ENCODE measurements at places on chromosomes 12 and 14. TPM values are rescaled to one million over a fixed set of nuclear protein-coding genes. Genes with fewer than 3 reads are reported as not detected.

The TEX22 gene
- polyA plus RNA-seq = 0.02 TPM

- peak; percentile 59 for DNase-seq
These were observed 13.4 kb upstream of the ALDH2 start for GRCh38 chr12:111753144-111753881.

- DNase-seq = no peak
These were observed 26.0 kb downstream of the SCYL2 start for GRCh38 chr12:100293017-100293416.

The PTPN6 gene
- 15.2 TPM for polyA plus RNA-seq

- no peak for DNase-seq
These were observed 269.2 kb upstream of the DAAM1 start for GRCh38 chr14:58919217-58919616.

GRCh38 chr14:43169722-43170121, 1337.4 kb downstream of the FSCB start:
- no peak for DNase-seq

- no peak for DNase-seq
These were observed 16.9 kb upstream of the PPP1R1A start for GRCh38 chr12:54605138-54605970.

GRCh38 chr14:53663709-53664108, 292.9 kb downstream of the BMP4 start:
- no peak for DNase-seq

The ITGA7 gene
- polyA plus RNA-seq = 2.8 TPM

GRCh38 chr12:113425960-113426453, 3.8 kb downstream of the SDSL start:
- DNase-seq = no peak

DNA sequence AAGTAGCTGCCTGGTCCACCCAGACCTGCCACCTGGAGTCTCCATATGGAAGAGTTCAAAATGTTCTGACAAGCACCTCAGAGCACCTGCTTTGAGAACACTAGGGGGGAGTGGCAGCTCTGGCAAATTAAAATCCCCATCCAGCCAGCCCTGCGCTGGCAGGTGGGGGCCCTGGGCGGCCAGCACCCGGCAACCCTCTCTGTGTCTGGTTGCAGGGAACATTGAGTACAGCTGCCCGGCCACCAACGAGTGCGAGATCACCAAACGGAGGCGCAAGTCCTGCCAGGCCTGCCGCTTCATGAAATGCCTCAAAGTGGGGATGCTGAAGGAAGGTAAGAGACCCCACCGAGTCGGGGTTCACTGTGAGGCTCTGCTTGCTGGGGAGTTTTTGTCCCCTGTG, 86.4 kb downstream of the ESRRB start:
- DNase-seq = no peak

GRCh38 chr14:81529391-81529790, 4.3 kb downstream of the SEL1L start:
- DNase-seq = no peak

DNA sequence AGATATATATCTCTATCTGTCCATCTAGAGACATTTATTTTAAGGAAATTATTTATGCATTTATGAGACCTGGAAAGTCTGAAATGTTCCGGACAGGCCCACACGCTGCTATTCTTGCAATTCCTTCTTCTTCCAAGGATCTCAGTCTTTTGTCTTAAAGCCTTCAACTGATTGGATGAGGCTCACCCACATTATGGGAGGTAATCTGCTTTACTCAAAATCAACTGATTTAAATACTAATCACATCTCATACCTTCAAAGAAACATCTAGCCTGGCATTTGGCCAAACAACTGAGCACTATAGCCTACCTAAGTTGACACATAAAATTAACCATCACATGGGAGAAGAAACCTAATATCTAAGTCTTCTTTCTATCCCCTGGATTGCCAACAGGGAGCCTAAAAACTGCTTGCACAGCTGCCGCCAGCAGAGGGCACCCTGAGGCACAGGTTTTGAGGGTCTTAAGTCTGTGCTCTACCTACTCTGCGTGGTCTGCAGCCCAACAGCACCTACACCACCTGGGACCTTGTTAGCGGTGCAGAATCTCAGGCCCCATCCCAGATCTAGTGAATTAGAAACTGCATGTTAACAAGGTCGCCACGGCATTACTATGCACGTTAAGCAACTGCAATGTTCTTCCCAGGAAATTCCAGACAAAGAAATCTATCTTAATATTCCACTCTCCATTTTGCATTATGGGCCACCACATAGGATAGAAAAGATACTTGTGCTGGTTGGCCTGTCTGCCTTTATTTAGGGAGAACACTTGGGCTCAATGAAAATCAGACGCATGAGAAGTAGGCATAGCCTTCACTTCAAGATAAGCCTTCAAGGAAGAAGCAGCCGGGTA, 249.7 kb downstream of the FOXG1 start:
- peak; percentile 40 for DNase-seq

The BCL7A gene
- 3.5 TPM for polyA plus RNA-seq

The CLBA1 gene
- 3.9 TPM for polyA plus RNA-seq

GRCh38 chr12:75341873-75342272, 7.4 kb downstream of the GLIPR1L1 start:
- DNase-seq = no peak

The TTC7B gene
- 9.5 TPM for polyA plus RNA-seq

The NOC4L gene
- 9.0 TPM for polyA plus RNA-seq

DNA sequence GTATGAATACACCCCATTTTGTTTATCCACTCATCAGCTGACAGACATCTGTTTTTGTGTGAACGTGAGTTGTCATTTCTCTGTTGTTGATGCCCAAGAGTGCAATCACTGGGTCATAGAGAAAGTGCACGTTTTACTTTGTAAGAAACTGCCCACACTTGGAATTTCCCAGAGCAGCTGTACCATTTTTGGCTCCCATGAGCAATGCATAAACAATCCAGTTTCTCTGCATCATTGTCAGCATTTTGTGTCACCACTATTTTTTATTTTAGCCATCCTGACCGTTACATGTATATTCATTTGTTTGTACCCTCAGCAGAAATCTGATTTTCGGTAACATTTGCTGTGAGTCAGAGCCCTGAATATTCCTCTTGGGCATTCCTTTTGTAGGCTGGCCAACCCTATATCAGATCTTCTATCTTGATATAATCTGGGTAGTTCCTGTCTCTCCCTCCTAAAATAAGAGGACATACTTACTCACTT, 62.7 kb downstream of the RBM19 start:
- no peak for DNase-seq

- peak; percentile 51 for DNase-seq
These were observed 196.1 kb downstream of the ALG10 start for GRCh38 chr12:34218193-34219045.

GRCh38 chr12:67634303-67634761, 14.2 kb upstream of the DYRK2 start:
- no peak for DNase-seq

DNA sequence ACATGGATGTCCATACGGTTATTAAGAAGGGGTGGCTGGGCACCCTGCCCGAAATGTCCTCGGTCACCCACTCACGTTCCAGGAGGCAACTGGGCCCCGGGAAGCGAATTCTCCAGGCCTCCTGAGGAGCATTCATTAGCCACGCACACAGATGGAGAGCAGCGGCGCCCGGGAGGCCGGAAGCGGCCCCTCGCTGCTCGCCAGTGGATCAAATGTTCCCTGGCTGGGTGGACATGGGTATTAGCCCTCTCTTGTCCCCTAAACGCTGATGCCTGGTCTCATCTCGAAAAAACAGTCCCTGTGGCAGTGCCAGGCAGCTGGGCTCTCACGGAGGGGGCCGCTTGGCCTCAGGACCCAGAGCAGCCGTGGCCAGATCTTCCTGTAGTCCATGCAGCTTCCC, 59.0 kb upstream of the DLK1 start:
- DNase-seq = no peak

DNA sequence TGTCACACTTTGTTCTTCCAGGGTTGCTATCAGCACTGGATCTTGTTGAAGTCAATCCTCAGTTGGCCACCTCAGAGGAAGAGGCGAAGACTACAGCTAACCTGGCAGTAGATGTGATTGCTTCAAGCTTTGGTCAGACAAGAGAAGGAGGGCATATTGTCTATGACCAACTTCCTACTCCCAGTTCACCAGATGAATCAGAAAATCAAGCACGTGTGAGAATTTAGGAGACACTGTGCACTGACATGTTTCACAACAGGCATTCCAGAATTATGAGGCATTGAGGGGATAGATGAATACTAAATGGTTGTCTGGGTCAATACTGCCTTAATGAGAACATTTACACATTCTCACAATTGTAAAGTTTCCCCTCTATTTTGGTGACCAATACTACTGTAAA, 23.7 kb downstream of the VTI1B start:
- DNase-seq = no peak

DNA sequence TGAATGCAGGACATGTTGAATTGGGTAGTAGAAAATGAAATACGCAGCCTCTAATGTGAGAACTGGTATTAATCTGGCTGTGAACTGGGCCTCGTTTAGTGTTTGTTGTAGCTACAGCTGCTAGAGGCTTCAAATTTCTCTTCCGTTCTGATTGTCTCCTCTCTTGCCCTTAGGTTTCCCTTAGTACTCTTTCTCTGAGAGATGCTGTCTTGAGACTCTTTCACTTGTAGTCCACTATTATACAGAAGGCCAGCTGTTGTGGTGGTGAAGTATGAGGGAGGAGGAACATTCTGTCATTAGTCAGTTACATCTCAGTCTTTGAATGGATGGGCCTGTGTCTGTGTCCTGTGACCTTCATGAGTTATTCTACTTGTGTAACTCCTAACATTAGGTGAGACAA, 322.0 kb downstream of the TMTC2 start:
- DNase-seq = no peak

GRCh38 chr14:21536418-21537089, 10.4 kb upstream of the SALL2 start:
- no peak for DNase-seq

DNA sequence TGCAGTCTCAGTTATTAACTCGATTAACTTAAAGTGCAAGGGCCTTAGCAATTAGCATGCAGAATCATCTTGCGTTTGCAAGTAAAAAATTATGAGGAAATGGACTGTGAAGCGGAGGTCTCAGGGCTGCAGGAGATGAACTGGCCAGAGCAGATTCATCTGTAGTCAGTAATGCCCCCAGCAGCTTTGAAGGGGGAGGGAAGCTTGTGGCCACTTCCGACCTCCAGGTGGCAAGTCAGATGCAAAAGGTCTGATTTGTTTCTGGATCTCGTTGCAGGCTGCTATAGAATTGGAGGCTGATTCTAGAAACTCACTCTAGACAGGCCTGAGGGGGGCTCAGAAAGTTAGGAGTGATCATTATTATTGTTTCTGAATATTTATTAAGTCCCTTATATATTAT, 107.4 kb upstream of the RGS6 start:
- no peak for DNase-seq

All from liver (tissue), 10 donors.